ENCODE measurements at places on chromosomes 3 and 15.

DNA sequence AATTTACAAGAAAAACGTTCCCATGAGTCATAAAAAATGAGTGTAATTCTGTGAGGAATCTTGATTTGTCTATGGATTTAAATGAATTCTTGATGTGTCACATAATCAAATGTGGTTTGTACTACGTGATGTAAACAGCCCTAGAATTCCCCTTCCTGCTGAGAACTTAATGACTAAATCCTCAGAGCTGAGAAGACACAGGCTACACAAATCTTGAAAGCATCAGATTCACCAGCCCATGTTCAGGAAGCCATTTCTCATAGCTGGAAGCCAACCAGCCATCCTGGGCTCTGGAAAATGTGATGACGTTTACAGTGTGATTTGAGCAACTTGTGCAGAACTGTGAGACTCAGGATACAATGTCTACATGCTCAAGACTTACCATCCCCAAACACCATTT lies 193.7 kb upstream of the MME start:
- DNase-seq = no peak

DNA sequence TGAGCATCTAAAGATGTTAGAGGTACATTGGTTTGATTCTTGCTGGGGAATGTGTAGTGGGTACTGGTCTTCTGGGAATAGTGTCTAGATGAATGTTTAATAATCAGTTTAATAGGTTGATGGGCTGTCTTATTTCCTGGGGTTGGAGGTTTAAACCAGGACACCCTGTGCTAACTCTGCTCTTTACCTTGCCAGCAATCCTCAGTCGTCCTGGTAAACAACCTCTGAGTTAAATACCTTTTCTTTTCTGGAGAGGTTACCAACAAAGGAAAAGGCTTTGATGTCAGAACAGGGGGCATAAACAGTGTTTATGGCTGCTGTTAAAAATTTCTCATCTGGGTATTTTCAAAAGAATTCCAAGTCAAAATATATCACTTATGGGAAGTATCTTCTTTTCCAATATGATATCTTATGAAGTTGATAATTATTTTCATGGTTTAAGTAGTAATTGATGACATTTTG lies 23.5 kb downstream of the MITF start:
- no peak for DNase-seq

DNA sequence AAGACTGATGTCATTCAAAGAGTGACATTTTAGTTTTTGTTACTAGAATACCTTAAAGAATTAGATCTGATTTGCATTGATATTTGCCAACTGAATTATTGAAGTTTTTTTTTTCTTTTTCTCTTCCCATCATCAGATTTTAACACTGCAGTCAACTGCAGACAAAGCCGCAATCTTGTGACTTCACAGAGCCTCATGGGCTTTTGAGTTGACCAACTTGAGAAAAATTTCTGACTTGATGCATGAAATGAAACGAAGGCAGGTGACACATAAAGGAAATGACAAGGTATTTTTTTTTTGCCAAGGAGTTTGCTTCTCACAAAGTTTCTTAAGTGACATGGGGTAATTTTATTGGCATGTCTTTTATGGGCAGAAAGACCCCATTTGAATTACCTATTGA lies 383.7 kb downstream of the GAP43 start:
- DNase-seq = no peak

DNA sequence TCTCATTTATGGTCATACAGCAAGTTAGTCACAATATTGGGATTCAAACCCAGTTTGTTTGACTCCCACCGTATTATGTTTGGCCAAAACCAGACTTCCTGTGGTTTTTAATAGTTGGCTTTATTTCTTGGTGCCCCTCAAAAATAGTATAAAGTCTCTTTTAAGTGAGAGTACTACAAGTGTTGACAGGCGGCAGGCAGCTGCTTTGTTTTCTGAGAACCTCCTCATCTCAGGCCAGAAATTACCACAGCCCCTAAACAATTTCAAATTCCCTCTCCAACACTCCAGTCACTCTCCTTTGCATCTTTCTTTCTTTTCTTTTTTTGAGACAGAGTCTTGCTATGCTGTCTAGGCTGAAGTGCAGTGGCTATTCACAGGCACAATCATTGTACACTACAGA lies 121.5 kb downstream of the POLR2M start:
- DNase-seq = no peak

DNA sequence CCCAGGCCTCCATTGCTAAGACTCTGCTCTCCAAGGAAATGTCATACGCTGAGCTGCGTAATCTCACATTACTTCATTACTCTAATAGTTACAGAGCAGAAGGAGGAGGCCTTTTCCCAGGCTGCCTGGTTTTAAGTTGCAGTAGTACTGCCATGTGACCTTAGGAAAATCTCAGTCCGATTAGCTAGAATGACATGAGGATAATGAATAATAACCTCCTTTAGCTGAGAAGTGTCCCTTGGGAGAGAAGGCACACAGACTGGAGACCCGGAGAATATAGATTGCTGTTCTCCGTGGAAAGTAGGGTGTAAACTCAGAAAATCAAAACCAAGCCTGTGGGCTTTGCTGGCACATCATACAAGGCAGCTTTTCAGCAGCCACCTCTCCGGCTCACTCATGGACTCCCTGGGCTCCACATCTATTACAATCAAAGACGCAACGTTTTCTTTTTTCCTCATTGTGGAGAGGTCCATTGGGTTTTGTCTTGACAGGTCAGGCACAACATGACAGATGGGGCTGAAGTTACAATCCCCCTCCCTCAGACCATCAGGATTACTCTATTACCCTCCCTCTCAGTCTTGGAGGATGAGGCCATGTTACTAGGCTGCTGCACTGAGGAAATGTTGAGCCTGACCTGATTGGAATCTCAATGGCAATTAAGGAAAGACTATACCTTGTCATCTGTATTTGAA lies 134.8 kb upstream of the MB21D2 start:
- DNase-seq = no peak

- no peak for DNase-seq
Observed at GRCh38 chr3:48845170-48845569, 2.5 kb downstream of the PRKAR2A start.

DNA sequence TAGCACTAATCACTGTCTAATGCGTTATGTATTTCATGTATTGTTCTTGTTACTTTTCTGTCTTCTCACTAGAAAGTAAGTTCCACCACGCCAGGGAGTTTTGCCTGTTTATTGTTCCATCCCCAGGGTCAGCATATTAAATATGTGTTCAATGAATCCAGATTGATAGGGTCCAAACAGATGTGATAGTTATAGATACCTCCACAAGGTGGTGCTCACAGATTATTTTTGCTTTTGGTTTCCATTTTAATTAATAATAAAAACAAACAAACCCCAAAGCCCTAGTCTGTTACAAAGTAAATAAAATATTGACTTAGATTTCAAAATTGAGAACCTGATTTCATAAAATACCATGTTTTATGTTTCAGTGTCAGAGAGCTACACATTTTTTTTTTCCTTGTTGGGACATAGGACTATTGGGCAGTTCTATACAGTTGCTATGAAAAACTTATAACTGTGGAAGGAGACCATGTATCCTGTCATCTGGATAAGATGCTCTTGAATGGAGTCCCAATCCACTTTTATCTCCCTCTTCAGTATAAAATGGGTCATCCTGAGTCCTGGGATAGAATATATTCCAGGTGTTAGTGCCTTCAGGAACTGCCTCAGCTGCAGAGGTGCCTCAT lies 12.4 kb downstream of the OTOL1 start:
- no peak for DNase-seq

DNA sequence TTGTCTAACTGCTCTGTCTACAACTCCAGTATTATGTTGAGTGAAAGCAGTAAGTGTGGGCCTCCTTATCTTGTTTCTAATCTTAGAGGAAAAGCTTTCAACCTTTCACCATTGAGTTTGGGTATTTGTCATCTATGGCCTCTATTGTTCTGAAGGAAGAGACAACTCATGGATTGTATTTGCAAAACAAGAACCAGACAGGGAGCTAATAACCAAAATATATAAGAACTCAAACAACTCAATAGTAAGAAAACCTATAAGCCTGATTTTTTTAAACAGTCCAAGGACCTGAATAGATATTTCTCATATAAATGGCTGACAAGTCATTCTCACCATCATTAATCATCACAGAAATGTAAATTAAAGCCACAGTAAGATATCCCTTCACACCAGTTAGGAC lies 113.0 kb downstream of the TAFA4 start:
- DNase-seq = no peak

- DNase-seq = no peak
Observed at GRCh38 chr3:165653130-165653778, 184.0 kb downstream of the BCHE start.

- DNase-seq = no peak
Observed at GRCh38 chr3:121153851-121154250, 245.8 kb downstream of the STXBP5L start.

- no peak for DNase-seq
Observed at GRCh38 chr3:100354850-100355249, 20.3 kb downstream of the NIT2 start.

DNA sequence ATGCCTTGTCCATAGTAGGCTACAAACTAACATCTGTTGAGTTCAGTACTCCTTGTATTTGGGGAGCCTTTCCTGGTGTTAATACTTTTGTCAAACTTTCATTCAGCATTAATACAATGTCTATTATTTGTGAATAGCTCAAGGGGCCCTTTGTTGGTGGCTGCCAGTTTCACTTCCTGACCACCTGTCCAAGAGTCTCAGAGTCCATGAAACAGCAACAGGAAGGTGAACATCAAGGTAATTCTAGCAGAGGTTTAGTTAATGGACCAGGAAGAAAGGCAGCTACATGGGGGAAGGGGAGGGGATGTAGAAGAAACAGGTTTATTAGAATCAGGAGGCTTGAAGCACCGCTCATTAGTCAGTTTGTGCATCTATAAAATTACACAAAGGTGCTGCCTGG lies 386.9 kb downstream of the PDCD6IP start:
- no peak for DNase-seq

- no peak for DNase-seq
Observed at GRCh38 chr3:134295930-134296329, 45.3 kb upstream of the RYK start.

- DNase-seq = no peak
Observed at GRCh38 chr3:56796202-56796601, 5.5 kb downstream of the ARHGEF3 start.

GRCh38 chr3:113211330-113212149 lies at the start of gene BOC:
Gene BOC (plus strand): TSS chr3:113211557. CDS start chr3:113249803, 38,246 bp downstream.
- no peak for DNase-seq

DNA sequence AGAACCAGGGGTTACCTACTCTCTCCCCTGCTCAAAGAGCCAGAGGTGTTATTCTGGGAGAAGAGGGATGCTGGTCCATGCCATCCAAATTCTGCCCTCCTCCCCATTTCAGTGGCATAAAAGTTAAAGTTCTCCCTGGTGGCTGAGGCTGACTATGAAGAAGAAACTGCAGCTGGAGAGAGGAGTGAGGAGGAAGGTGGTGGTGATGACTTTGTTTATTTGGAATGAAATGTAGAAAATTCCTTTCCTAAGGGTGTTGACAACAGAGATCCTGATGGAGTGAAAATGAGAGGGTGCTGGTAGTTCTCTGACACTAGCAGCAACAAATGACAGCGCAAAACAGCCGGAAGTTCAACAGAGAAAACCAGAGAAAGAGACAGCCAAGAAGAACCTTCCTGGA lies 100.4 kb downstream of the PCCB start:
- no peak for DNase-seq

GRCh38 chr3:36211652-36211999 lies 168.7 kb upstream of the STAC start:
- no peak for DNase-seq

DNA sequence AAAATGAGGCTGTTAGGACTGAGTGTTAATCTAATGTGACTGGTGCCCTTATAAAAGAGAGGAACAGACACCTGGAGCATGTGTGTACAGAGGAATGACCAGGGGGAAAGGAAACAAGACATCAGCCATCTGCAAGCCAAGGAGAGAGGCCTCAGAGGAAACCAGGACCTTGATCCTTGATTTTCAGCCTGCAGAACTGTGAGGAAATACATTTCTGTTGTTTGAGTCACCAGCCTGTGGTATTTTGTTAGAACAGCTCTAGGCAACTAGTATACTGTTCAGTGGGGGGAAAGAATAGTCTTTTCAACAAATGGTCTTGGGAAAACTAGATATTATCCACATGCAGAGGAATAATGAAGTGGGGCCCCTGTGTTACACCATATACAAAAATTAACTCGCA lies 80.6 kb downstream of the CCR1 start:
- no peak for DNase-seq

DNA sequence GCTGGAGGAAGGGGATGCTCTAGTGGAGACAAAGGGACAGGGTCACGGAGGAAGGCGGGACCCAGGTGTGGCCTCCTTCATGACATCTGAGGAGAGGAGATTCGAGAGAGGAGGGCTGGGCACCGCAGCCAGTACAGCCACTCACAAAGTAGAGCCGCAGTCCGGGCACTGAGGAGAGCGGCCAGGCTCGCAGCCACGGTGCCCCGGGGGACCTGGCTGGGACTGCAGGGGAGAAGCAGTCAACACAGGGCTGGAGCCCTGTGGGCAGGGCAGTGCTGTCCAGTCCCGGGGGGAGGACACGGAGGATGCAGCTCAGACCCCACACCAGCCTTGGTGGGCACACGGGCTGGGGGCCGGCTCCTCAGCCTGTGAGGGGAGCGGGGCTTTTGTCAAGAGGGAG lies 40.3 kb downstream of the HMCES start:
- DNase-seq = no peak

DNA sequence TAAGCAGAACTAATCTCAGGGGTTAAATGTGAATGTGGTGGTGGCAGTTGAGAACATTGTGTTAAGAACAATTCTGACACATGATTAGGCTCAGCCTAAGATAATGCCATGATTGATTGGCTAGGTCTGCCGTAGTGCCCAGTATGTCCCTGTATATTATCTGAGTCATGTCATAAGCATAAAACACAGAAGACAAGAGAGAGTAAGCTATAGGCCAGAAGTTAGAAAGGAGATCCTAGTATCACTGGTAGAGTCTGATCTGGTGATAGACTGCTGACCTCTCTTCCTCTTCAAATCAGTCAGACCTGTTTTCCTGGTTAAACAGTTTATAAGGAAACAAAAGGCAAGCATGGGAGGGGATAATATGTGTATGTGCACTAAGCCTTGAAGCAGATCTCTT lies 30.1 kb upstream of the ATP8B4 start:
- DNase-seq = no peak

DNA sequence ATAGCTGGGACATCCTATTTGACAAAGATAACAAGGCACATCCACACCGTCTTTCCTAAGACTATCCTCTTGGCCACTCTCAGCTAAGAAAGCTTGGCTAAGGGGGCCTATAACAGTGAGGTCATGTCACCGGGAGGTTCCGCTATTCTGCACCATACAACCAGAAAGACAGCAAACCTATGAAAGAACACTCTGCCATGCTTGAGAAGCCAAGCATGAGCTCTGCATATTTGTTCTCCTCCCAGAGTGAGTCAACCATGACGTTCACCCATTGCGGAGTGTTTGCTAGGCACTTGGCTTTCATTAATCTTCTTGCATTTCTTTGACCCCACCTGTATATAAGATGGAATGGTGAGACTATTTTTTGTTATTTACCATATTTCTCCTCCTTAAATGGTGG lies 141.2 kb downstream of the GMNC start:
- DNase-seq = no peak

DNA sequence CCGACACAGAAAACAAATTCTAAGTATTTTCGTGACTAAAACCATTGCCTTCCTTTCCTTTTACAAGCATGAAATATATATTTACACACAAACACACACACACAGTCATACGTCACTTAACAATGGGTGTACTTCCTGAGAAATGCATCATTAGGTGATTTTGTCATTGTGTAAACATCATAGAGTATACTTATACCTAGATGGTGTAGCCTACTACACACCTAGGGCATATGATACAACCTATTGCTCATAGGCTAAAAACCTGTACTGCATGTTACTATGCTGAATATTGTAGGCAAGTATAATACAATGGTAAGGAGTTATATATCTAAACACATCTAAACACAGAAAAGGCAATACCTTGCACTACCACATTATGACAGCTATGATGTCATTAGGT lies 28.6 kb downstream of the COL6A5 start:
- no peak for DNase-seq

All from activated naive CD4-positive, alpha-beta T cell (primary cell).